Spinal cord (tissue), 10 donors: ENCODE measurements at places on chromosomes 4 and X.

DNA sequence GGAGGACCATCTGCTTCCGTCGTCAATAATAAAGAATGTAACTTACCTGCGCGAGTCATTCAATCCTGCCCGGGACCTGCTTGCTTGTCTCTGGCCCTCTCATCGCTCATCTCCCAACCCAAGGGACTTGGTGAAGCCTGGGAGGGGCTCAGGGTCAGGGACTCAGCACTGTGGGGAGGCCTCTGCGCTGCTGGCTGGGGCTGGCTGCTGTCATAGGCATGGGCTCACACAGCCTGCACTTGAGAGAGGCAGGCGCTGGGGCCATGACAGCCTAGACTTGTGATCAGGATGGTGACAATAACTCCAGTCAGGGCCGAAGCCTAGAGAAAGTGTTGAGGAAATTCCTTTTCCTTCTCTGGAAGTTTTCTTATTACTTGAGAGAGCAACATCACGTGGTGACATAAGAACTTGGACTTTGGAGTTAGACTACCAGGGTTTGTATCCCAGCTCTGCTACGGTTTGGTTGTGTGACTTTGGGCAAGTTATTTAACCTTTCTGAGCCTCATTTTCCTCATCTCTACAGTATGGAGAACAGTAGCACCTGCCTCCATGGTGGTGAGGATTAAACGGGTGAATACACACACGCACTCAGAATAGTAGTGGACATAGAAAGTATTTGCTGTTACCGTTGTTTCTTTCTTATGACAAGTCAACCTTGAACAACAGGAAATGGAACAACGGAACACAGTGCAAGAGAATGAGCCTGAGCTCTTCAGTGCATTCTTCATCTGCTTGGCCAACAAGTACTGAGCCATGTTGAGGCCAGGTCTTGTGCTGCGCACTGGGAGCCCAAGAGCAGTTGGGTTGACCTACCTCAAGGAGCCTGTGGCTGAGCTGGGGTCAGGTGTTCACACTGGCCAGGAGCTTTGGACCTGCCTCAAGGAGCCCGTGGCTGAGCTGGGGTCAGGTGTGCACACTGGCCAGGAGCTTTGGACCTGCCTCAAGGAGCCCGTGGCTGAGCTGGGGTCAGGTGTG lies 60.5 kb downstream of the TBC1D14 start:
- no peak for DNase-seq

- no peak for DNase-seq
Observed at GRCh38 chrX:38249965-38250364, 29.3 kb upstream of the SRPX start.

- DNase-seq = no peak
Observed at GRCh38 chr4:79547851-79548250, 139.8 kb upstream of the GK2 start.

DNA sequence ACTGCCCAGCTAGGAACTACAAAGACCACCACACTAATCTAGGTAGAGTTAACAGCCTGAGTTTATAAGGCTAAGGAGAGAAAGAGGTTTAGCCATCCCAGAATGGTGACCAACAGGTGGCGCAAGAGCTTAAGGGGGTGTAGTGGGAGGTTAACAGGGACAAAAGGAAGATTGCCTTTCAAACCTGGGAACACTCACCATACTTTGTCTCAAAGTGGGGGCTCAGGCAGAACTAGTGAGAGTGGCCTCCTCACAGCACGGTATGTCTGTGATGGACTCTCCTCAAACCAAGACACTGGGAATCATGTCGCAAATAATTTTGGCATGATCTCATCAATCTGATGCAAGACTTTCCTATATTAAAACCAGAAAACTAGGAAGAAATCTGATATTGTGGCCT lies 23.4 kb downstream of the CCNI start:
- DNase-seq = no peak

- DNase-seq = peak; percentile 37
Observed at GRCh38 chr4:90357117-90357710, 230.0 kb downstream of the CCSER1 start.

GRCh38 chrX:135535077-135535940 lies 14.8 kb downstream of the INTS6L start:
- DNase-seq = peak; percentile 29

DNA sequence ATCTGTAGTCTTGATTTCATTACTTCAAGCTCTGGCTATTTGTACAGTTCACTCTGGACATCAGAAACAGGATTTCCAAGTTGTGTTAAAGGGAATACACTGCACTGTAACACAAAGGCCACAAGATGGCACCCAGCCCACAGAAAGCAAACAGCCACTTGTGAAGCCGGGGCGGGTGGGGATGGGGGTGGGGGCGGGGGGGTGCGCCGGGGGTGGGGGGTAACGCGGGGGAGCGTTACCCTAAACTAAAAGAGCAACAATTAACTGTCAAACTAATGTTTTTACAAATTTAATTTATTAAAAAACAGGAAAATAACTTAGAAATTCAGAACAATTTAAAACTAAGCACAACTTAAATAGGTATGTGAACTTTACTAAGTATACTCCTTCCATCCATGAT lies 27.3 kb downstream of the PRDX4 start:
- DNase-seq = peak; percentile 39

DNA sequence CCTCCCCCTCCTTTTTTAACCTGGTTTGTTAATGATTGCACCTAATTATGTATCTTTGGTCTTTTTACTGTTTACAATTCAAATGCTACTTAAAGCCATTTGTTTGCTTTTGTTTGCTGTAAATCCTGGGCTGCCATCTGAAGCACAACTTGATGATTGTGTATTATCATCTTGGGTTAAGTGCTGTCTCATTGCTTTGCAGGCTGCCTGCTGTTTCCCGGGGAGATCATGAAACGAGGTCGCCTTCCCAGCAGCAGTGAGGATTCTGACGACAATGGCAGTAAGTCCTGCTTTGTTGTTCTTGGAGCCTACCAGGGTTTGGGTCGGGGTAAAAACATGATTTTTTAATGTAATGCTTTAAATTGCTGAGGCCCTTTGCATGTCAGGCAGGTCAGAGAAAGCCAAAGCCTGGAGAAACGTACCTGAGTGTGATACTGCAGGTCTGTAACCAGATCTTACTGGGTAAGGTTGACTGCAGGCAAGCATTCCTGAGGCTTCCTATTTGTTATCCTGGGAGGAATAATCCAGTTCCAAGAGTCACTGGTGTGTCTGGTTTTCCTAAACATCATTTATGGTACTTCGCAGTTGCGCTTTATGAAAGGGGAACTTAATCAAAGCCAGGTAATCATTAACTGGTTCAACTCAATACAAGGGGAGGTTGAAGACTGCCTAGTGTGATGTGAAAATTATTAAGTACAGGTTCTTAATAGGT lies 22.2 kb downstream of the JADE1 start:
- DNase-seq = peak; percentile 31

GRCh38 chr4:113148925-113149324 lies 99.5 kb downstream of the ANK2 start:
- no peak for DNase-seq

GRCh38 chr4:111542056-111542455 lies 603.2 kb upstream of the FAM241A start:
- no peak for DNase-seq

GRCh38 chr4:78645853-78646757 lies 94.5 kb downstream of the ANXA3 start:
- peak; percentile 61 for DNase-seq

- DNase-seq = no peak
Observed at GRCh38 chr4:81179326-81179725, 35.7 kb downstream of the PRKG2 start.

- DNase-seq = no peak
Observed at GRCh38 chrX:119745283-119745848, 13.0 kb upstream of the SOWAHD start.

DNA sequence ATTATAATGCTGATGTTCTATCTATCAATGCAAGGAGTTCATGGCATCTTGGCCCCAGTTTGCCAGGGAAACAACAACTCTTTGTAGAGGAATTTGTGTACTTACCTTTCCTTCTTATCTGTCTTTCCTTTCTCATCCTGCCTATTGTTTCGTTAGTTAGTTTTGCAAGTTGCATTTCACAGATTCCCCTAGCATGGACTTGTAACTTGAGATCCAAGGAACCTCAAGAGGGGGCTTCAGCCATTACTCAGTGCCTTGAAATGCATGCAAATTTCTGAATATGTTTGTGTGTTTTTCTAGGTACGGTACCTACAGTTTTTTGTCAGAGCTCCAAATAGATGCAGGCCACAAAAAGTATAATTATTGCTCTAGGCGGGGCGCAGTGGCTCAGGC lies 203.6 kb downstream of the LDB2 start:
- no peak for DNase-seq

DNA sequence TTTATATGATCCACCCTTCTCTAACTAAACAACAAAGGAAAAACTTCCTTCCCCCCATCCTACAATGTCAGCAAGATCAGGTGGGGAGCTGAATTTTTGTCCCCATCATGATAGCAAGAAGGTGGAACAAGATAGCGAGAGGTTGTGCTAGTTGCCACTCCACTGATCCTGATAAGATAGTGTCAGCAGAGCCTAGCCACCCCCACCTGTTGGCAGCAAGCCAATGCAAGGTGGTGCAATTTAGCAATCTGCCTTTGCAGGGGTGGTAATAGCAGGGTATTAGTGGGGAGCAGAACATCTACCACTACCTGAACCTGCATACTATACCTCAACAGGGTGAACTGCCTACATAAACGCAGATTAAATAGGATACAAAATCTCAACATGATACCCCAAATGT lies 80.2 kb upstream of the MAMLD1 start:
- DNase-seq = no peak

DNA sequence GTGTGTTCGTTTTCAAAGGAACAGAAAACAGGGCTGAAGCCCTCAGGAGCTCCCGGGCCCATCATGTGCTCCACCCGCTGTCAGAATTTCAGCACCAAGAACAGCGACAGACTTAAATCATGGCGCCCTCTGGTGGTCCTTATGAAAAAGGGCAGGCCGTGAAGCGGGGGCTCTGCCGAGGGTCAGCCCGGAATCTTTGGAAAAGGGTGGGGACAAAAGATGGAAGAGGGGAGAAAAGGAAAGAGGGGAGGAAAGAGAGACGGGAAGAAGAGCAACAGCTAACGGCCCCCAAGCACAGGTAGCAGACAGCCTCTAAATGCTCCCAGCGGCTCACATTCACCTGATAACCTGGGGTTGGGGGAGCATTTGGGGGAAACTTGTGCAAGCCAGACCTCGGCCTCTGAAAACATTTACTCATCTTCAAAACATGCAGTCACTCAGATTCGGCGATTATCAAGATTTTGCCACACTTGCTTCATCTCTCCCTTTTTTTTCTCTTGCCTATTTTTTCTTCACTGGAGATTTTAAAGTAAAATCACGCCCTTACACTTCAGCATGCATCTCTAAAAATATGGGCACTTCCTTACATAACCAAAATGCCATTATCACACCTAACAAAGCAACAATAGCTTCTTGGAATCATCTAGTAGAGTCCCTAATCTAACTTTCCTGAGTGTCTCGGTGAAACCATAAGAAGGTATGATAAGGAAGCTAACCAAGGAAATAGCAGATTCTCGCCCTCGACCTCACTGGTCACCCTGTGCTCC lies 28.1 kb upstream of the MAN2B2 start:
- DNase-seq = peak; percentile 56

DNA sequence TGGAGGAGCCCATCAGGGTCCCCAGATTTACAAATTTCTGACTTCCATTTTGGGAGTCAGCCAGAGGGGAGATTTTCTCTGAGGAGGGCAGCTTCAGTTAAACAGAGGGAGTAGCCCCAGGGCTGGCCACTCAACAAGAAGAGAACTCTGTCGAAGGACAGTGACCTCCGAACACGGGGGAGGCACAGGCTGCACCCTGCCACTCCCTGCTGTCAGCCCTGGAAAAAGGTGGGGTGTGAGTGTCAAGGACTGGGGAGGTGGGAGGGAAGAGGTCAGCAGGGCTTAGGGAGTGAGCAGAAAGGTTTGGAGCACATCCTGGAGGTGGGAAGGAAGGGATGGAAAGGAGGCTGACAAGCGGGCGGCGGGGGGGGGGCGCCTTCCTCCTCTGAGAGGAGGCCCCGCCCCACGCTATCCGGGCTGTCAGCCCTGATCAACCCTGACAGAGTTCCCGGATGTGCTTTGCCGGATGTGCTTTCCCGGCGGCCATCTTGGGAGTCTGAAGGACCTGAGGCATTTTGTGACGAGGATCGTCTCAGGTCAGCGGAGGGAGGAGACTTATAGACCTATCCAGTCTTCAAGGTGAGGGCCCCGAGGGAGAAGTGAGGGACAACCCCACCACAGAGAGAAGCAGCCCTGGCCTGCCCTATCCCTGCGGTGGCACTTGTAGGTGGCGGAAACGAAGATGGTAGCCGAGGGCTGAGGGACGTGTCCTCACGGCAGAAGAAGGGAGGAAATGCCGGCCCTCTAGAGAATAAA lies at the start of gene MAGEC1:
TSS of gene MAGEC1 (plus strand) at position 495 of the 756 bp plus-strand sequence. CDS start 1,179 bp downstream, outside the sequence.
- DNase-seq = no peak

DNA sequence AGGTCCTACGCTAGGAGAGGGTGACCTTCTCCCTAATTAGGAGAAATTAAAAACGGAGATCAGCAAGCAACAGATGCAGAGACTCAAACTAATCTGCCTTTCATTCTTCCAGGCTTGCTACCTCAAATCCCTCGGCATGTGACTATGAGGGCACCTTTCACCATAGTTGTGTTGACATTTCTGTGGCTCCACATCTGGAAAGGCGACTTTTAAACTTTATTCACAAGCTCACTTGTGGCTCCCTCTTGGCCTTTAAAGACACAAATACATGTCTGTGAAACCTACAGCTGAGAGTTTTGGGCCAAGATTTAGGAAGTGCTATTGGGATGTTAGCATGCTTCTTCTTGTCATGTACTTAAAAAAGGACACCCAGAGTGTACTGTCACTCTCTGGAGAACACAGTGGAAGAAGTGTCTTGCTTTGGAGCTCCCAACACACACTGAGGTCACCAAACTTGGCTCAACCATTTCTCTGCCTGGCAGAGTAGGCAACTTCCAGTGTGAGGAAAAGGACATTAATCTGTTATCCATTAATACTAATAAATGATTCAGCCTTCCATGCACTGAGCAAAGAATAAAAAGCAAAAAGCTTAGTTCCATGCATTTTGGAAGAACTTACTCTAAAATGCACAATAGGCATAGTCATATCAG lies 60.1 kb downstream of the LDB2 start:
- DNase-seq = no peak

GRCh38 chrX:39427492-39427891 lies 626.2 kb downstream of the MID1IP1 start:
- no peak for DNase-seq

GRCh38 chr4:76690906-76691275 lies 207.1 kb downstream of the SOWAHB start:
- no peak for DNase-seq
